Spleen (tissue), 13 donors: ENCODE measurements at places on chromosomes 6 and 20.
A peak's percentile ranks its signal among the peaks of the same experiment; 100 is the strongest.

DNA sequence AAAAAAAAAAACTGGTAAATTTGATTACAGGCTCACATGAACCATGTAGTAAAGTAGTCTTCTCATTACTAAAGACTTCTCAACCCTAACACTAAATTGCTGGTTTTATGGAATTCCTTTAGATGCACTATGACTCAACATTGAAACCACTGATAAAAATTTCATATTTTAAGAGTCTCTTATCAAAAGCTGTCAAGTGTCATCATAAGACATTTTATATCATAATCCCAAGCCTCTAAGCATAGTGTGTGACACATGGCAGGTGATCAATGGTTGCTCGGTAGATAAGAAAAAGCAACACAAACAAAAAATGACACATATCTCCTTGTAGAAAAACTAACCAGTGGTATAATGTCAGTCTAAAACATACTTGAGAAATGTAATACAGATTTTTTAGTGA is 258.4 kb downstream of the RNGTT start:
- no peak for DNase-seq

GRCh38 chr6:45541934-45542333 is 164.2 kb upstream of the SUPT3H start:
- DNase-seq: no peak

GRCh38 chr6:81999270-81999669 is 246.8 kb upstream of the TENT5A start:
- no peak for DNase-seq

DNA sequence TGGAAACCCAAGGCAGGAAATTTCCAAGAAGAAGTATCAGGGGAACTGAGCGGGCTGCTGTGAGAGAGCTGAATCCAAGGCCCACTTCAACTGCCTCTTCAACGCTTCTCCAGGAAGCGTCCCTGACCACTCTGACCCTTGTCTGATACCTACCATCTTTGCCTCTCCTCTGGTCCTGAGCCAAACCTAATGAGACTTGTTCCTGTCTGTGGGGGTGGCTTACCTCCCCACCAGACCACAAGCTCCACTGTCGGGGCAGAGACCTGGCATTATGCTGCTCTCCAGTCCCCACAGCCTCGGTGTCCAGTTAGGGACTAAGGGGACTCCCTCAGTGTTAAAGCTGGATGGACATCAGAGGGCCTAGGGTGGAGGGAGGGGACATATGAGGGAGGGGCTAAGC is 49.7 kb downstream of the LRFN2 start:
- peak; percentile 52 for DNase-seq

DNA sequence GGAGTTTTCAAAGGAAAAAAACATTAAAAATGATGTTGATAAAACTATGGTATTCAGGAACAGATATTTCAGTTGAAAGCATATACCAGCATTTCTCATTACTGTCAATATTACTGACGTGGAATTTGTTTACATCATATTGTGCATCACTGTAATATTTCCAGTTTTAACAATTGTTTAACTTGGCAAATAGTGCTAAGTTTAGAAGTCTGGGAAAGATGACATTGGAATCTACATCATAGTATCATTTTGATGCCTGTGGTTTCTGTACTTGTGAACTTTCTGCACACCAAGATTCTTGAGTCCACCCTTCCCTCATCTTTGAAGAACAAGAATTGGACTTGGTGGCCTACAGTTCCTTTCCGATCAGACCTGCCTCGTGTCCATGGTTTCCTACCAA is 98.1 kb downstream of the RALGAPA2 start:
- DNase-seq: no peak

DNA sequence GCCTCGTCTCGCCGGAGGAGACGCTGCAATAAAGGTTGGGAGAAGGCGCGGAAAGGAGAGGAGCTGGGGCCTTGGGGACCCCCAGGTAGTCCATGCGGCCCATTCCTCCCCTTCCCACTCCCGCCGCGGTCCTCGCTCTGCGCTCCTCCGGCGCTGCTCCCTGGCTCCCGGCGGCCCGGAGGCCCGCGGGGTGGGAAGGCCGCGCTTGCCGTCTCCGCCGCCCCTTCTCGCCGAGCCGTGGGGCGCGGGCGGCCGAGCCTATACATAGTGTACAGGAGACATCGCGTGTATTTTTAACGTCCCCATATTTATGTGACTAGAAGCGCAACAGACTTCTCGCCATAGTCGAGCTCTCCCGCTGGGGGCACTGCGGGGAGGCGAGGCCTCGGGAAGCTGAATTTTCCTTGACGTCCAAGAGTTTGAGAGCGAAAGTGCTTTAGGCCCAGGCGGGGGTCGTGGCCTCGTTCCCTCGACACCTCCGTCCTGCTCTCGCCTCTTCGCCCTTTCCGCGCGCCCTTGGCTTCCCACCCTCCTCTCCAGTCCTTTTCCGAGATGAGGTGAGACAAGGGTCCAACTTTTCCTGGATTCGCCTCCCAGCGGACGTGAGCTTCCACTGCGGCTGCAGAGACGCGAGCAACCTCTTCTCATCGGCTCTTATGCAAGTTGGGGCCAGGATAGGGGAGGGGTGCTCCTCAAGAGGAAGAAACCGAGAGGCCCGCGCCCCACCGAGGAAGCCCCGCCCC is 29.0 kb downstream of the SLC12A5 start:
- DNase-seq: peak; percentile 88

DNA sequence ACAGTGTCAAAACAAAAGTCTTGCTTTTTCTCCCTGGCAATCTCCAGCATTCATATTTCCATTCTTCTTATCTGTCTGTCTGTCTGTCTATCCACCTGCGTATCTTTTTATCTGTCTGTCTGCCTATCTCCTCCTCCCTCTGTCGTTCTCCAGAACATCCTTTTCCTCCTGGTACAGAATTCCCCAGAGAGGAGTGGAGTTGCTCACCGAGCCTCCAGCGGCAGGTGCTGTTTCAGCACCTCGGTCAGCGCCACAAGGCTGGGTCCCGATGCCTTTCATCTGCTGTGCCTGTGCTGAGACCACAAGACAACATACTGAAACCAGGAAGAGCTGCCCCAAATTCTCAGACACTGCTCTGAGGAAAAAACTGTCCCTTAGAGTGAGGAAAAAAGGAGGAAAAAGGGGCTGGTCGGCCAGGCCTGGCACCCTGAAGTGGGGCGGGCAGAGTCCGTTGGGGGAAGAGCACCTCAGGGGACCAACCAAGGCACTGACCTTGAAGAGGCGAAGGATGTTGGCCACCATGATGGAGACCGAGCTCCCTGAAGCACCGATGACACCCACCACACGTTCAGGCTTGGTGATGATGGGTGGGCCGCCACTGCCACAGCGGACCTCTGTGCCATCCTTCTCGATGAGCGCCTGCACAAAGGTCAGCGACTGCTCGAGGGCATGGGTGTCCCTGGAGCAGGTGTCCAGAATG is 13.3 kb downstream of the GRM4 start:
- DNase-seq: no peak

DNA sequence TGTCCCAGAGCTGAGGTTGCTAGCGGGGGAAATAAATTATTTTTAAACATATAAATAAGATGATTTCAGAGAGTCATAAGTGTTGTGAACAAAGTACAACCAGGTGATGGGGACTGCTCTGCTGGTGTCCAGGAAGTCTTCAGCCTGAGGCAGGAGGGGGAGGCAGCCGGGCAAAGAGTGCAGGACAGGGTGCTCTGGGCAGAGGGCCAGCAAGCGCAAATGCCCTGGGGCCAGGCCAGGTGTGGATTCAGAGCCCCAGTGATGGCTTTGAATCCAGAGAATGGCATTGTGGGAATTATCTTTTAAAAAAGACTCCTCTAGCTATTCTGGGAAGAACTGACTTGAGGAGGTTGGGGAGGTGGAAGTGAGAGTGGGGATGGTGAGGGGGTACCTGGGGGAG is 1.6 kb downstream of the CLPSL1 start:
- no peak for DNase-seq
